ENCODE measurements at places on chromosomes 13 and 19. TPM values are rescaled to one million over a fixed set of nuclear protein-coding genes. Genes with fewer than 3 reads are reported as not detected.
A peak's percentile ranks its signal among the peaks of the same experiment; 100 is the strongest.

The DENND1C gene
- total RNA-seq: 57.6 TPM

The SULT2A1 gene
- total RNA-seq: not detected

The ZNF559 gene
- 27.6 TPM for total RNA-seq

The TRAPPC6A gene
- total RNA-seq: 46.6 TPM

The PSG4 gene
- total RNA-seq: not detected

The LGALS14 gene
- not detected for total RNA-seq

The URAD gene
- not detected for total RNA-seq

The HSPB6 gene
- total RNA-seq: 4.8 TPM

The SMIM44 gene
- total RNA-seq: not detected

DNA sequence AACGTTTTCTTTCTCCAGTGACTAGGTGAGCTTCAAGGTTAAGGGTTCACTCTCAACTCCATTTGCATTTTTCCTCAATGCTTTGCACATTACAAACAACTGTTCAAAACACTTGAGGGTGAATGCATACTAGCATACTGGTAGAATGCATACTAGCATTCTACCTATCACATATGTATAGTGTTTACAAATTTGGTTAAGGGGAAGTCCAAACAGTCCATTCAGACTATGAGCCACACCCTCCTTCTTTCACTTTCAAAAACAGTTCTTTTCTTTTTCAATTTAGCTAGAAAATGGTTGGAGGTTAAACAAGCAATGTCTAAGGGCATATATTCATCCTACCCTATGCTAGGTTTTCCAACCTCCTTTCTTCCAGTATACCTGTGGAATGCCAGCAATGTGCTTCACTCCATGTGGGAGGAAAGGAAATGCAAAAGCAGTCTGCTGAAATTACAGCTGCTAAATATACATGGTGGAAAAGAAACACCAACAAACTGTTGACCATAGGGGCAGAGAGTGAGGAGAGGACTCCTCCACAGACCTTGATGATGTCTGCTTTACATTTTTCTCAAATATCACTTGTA lies 102.6 kb downstream of the DOCK9 start:
- H3K27me3 ChIP-seq: no peaks in the 10 kb centered on the region
- no peak overlapping the region for H3K27ac ChIP-seq
- no peak overlapping the region for H3K4me3 ChIP-seq
- peaks cover 41% of the 10 kb centered on the region for H3K36me3 ChIP-seq

- peaks cover 11% of the 10 kb centered on the region for H3K4me1 ChIP-seq
- DNase-seq: no peak
- no peaks in the 10 kb centered on the region for H3K36me3 ChIP-seq
- no peak overlapping the region for H3K4me3 ChIP-seq
- no peak overlapping the region for H3K27ac ChIP-seq
These were observed 171.5 kb downstream of the DLEU7 start for GRCh38 chr13:50672025-50672424.

- H3K4me1 ChIP-seq: no peaks in the 10 kb centered on the region
- H3K27me3 ChIP-seq: no peaks in the 10 kb centered on the region
- DNase-seq: no peak
- no peak overlapping the region for H3K4me3 ChIP-seq
- H3K27ac ChIP-seq: no peak overlapping the region
These were observed 87.6 kb upstream of the MBNL2 start for GRCh38 chr13:97134364-97135095.

DNA sequence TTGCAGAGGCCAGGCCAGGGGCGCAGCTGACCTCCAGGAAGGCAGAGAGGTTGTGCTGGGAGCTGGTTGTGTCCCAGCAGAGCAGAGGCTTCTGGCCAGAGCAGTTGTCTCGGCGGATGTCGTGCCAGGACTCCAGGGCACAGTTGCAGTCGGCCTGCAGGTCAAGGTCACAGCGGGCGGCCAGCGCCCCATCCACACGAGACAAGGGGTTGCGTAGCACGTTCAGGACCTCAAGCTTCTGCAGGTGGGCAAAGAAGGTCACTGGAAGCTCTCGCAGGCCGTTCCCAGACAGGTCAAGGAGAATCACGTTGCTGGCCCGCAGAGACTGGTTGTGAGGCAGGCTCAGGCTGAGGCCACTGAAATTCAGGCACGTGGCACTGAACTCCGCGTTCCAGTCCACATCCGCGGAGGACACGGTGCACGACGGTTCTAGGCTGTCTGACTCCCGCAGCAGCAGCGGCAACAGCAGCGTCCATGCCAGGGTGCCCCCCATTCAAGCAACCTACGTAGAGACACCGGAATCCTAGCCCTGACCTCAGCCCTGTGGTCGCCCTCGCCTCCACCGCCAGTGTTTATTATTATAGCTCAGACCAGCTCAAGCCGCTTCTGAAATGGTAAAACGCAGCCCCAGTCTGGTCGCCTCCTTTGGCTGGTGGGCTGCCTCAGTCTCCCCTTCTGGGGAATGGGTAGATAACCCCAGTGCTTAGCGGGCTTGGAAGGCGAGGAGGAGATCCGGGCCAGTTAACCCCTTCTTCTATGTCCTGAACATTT lies 766 bp downstream of the LRRC25 start:
- no peaks in the 10 kb centered on the region for H3K27me3 ChIP-seq
- peak; percentile 86 for DNase-seq
- H3K36me3 ChIP-seq: peaks cover 3% of the 10 kb centered on the region
- H3K4me1 ChIP-seq: peaks cover 100% of the 10 kb centered on the region
- H3K4me3 ChIP-seq: peak overlapping the region; percentile 40
- H3K27ac ChIP-seq: peak overlapping the region; percentile 32

GRCh38 chr19:1837625-1838105 lies 10.6 kb downstream of the REXO1 start:
- peak overlapping the region; percentile 78 for H3K27ac ChIP-seq
- no peaks in the 10 kb centered on the region for H3K36me3 ChIP-seq
- no peak overlapping the region for H3K4me3 ChIP-seq
- H3K27me3 ChIP-seq: no peaks in the 10 kb centered on the region

DNA sequence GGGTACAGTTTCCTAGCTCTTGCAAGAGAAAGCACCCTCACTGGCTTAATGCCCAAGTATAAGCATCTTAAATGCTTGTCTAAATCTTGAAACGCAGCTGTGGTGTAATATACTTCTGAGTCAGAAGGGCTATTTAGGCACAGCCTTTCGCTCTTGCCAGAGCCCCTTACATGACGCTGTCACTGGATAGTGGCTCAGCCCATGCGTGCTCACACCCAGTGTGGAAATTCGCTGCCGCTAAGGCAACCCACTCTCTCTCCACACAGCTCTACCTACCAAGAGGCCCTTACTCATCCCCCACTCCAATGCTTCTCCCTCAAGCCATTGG lies 24.0 kb downstream of the UQCRFS1 start:
- H3K4me3 ChIP-seq: no peak overlapping the region
- no peak overlapping the region for H3K27ac ChIP-seq
- no peaks in the 10 kb centered on the region for H3K4me1 ChIP-seq
- no peak for DNase-seq

DNA sequence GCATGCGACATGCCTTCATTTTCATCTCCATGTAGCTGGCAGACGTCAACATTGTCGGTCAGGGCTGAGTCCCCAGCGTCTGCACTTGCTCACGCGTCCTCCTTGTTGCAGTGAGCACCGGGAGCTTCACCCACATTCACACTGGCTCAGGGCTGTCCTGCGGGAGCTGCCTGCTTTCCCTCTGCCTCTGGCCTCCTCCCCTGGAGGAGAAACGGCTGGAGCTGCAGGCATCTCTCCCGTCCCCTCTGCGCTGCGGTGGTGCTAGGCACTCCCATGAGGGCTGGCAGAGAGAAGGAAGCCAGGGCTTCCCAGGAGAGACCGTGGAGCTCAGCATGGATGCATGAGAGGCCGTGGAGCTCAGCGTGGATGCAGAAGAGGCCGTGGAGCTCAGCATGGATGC lies 18.4 kb upstream of the TMEM255B start:
- no peaks in the 10 kb centered on the region for H3K36me3 ChIP-seq
- H3K27me3 ChIP-seq: peaks cover 35% of the 10 kb centered on the region
- H3K27ac ChIP-seq: no peak overlapping the region
- peaks cover 5% of the 10 kb centered on the region for H3K4me1 ChIP-seq
- DNase-seq: peak; percentile 69

DNA sequence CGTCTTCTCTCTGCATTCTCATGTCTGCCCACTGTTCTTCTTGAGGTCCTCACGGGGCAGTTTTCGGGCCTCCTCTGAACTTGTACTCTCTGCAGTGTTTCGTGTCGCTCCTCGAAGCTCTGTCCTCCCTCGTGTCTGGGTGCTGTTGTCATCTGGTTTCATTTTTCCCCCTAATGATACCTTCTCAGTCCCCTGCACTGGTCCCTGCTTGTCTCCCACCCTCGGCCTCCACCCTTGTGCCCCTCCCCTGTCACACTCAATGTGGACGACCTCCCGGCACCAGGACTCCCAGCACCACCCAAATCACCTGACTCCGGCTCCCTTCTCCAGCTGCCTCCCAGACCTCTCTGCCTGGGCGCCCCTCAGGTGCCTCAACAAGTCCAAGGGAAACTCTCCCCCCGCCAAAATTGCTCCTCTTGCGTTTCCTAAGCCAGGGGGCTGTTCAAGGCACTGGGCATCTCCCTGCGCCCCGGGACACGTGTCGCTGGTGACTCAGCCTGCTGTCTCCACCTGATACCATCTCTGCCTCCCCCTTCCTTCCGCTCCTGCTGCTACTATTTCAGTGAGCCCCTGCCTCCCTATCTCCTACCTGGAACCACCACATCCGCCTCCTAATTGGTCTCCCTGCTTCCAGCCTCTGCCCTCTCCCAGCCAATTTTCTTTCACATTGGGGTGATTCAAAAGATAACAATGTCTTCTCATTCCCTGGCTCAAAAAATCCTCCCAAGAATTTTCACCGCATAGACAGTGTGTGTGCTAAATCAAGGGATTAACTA lies 49.5 kb downstream of the RFX2 start:
- H3K4me1 ChIP-seq: peaks cover 78% of the 10 kb centered on the region
- no peaks in the 10 kb centered on the region for H3K36me3 ChIP-seq
- no peaks in the 10 kb centered on the region for H3K27me3 ChIP-seq
- no peak overlapping the region for H3K27ac ChIP-seq
- no peak overlapping the region for H3K4me3 ChIP-seq

- no peak overlapping the region for H3K4me3 ChIP-seq
- H3K27me3 ChIP-seq: no peaks in the 10 kb centered on the region
- no peak for DNase-seq
- H3K27ac ChIP-seq: no peak overlapping the region
- no peaks in the 10 kb centered on the region for H3K4me1 ChIP-seq
These were observed 136.7 kb upstream of the SLITRK6 start for GRCh38 chr13:85935868-85936467.

- H3K27ac ChIP-seq: no peak overlapping the region
- no peaks in the 10 kb centered on the region for H3K4me1 ChIP-seq
- no peak overlapping the region for H3K4me3 ChIP-seq
- H3K36me3 ChIP-seq: no peaks in the 10 kb centered on the region
- peaks cover 44% of the 10 kb centered on the region for H3K27me3 ChIP-seq
These were observed 23.0 kb downstream of the EFNA2 start for GRCh38 chr19:1308718-1309117.

DNA sequence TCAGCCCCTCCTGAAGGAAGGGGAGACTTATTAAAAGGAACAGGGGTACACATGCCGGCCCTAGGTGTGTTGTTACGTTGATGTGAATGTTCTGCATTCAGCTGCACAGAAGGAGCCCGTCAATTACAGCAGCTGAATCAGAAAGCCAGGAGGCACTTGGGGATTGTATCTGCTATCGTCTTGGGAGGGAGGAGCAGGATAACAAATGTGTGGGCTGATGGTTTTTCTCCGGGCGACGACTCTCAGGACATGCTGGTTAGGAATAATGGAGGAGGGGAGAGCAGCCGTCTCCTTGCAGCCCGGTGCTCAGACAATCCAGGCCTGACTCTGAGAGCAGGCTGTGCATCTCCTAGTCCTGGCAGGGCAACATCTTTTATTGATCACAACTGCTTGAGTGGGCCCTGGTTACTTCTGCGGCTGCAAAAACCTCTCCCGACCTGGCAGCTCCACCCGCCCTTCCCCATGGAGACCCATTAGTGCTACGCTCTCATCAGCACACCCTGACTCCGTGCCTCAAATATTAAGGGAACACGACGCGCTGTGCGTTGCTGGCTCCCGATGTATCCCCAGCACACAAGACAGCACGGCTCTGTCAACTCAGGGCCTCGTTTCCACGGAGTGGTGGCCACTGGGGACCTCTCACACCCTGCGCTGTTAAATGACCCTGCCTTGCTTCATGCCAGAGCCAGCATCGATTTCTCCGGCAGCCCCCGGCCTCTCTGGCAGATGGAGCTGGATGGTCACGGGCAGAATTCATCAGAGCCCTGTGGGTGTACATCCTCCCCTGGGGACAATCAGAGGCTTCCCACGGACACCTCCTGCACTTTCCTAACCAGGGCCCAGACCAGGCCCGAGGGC lies 25.3 kb downstream of the PEPD start:
- DNase-seq: peak; percentile 54
- no peaks in the 10 kb centered on the region for H3K27me3 ChIP-seq
- H3K4me3 ChIP-seq: no peak overlapping the region
- no peak overlapping the region for H3K27ac ChIP-seq

GRCh38 chr13:107866032-107866940 lies 349.1 kb downstream of the LIG4 start:
- no peaks in the 10 kb centered on the region for H3K4me1 ChIP-seq
- no peak overlapping the region for H3K27ac ChIP-seq
- H3K27me3 ChIP-seq: peaks cover 50% of the 10 kb centered on the region
- no peaks in the 10 kb centered on the region for H3K36me3 ChIP-seq

GRCh38 chr13:27534108-27534980 lies 84.0 kb upstream of the MTIF3 start:
- peak; percentile 67 for DNase-seq
- H3K27ac ChIP-seq: no peak overlapping the region
- H3K36me3 ChIP-seq: no peaks in the 10 kb centered on the region
- peaks cover 8% of the 10 kb centered on the region for H3K27me3 ChIP-seq

- H3K27me3 ChIP-seq: no peaks in the 10 kb centered on the region
- H3K36me3 ChIP-seq: no peaks in the 10 kb centered on the region
- H3K4me1 ChIP-seq: no peaks in the 10 kb centered on the region
These were observed 65.9 kb upstream of the KLF12 start for GRCh38 chr13:74200081-74200480.

GRCh38 chr19:34236035-34236987 lies 18.0 kb upstream of the GARRE1 start:
- no peaks in the 10 kb centered on the region for H3K27me3 ChIP-seq
- DNase-seq: no peak
- no peaks in the 10 kb centered on the region for H3K36me3 ChIP-seq

GRCh38 chr13:89455741-89456140 lies 1784.6 kb downstream of the SLITRK5 start:
- no peaks in the 10 kb centered on the region for H3K27me3 ChIP-seq
- no peak for DNase-seq
- no peaks in the 10 kb centered on the region for H3K4me1 ChIP-seq
- no peak overlapping the region for H3K27ac ChIP-seq
